ENCODE measurements at places on chromosomes 7 and 10.
A peak's percentile ranks its signal among the peaks of the same experiment; 100 is the strongest.

DNA sequence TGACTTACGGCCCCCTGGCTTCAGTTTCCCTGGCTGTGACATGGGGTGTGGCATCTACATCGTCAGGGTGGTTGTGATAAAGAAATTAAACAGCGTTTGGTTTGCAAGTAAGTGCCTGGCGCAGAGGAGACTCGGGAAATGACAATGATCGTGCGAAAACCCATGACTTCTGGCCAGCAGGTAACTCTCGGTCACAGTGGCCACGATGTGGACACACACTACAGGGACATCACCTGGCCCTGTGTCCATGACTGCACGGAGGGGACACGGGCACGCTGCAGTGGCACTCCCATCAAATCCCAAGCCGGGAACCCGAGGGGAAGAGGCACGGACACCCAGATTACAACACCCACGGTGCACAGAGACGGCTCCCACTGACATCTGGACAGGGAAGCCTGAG is 28.7 kb downstream of the PAPOLB start:
- no peak for DNase-seq

DNA sequence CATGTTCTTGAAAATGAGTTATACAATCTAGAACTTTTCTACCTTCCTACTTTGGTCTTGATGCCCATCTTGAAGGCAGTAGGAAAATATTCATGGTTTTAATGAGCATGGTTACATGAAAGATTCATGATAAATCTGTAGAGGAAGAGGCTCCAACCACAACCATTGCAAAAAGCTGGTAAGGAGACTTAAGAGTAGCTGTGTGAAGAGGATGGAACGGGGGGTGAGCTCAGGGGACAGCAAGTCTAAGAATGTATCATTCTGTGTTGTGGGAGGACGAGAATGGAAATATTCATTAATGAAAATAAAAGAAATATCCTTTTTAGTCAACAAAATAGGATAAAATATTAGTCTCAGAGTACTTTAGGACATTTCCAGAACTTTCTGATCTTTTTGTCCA is 81.1 kb downstream of the BMPER start:
- DNase-seq, result no peak

DNA sequence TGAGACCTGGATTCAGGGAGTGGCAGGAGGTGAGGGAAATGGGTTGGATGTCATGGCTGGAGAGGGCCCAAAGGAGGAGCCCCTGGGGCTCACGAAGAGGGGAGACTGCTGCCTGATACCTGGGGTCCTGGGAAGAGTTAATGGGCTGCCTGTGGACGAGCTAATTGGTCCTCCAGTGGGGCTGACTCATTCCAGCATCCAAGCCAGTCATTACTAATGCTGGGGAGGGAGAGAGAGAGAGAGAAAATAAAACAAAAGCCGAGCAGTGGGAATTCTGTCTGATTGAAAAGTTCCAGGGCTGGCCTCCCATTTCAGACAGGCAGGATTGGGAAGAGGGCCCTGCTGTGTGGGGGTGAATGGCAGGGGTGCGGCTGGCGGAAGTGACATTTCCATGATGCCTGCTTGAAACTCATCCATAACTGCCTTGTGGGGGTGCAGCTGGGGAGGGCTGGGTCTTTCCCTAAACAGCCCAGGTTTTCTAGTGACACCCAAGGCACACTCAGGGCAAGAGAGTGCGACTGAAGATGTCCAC is 297.8 kb downstream of the RPS24 start:
- DNase-seq, result no peak

GRCh38 chr10:123132576-123133477 is 2.9 kb upstream of the HMX3 start:
- peak; percentile 92 for DNase-seq

GRCh38 chr7:50856806-50857205 is 74.1 kb upstream of the GRB10 start:
- DNase-seq, result no peak

- no peak for DNase-seq
Observed at GRCh38 chr10:62911210-62911963, 95.2 kb upstream of the EGR2 start.

- DNase-seq, result no peak
Observed at GRCh38 chr10:45238896-45239295, 76.5 kb downstream of the OR13A1 start.

- no peak for DNase-seq
Observed at GRCh38 chr10:124712704-124713407, 31.3 kb downstream of the FAM53B start.

DNA sequence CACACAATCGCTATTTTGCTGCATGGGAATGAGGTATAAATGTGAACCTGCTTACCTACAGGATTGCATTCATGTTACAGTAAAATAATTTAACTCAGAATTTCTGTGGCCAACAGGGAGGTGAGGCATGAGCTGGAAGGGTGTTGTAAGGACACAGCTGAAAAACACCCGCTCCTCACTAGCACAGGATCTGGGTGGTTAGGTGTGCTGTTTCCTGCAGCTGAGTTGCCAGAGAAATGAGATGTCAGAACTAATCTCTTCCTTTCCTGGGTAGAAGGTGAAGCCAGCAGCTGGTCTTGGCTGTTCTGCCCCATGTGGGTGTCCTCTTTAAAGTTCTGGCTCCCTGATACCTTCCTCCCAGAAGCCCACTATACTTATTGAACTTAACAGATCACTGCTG is 39.0 kb upstream of the ZNF438 start:
- no peak for DNase-seq

DNA sequence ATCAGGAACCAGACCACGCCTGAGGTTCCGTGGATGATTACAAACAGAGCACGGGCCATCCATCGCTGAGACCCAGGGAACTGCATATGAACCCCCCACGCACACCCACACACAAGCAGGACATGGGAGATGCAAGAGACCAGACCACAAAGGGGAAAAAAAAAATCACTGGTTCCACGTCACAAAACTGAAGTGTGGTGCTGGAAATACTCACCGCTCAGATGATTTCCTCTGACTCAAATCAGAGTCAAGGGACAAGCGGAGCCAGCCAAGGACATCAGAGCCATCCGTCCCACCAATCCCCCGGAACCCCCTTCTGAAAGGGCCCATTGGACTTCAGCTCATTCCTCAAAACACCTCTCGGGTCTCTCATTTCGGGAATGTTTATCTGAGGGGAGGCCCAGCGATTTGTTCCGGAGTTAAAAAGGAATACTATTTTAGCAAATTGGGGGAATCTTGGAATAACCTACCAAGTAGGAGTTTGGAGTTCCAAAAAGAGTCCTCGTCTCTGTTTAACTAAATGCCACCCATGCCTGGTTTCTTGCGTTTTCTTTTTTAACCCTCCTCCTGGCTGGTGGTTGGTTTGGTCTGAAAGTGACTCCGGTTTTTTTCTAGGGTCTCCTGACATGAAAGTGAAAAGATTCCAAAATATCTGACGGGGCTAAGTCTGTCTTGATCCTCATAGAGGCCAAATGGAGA is 15.0 kb downstream of the SNX8 start:
- DNase-seq, result peak; percentile 75

GRCh38 chr7:40316176-40316575 is 181.4 kb downstream of the SUGCT start:
- DNase-seq, result no peak

GRCh38 chr7:36509962-36510361 is 120.3 kb downstream of the ANLN start:
- DNase-seq, result no peak

DNA sequence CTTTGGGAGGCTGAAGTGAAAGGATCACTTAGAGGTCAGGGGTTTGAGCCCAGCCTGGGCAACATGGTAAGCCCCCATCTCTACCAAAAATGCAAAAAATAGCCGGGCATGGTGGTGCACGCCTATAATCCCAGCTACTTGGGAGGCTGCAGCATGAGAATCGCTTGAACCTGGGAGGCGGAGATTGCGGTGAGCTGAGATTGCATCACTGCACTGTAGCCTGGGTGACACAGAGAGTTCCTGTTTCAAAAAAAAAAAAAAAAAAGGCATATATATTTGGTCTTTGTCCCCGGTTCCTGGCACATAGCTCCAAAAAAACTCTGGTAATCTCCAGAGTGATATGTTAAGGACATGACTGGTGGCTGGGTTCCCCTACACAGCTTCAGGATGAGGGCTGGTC is 147.3 kb downstream of the SEC23IP start:
- no peak for DNase-seq

GRCh38 chr7:132103718-132104117 is 472.6 kb downstream of the PLXNA4 start:
- DNase-seq, result no peak
